Right lung (tissue), 10 donors: ENCODE measurements at places on chromosomes 12 and 14. TPM values are rescaled to one million over a fixed set of nuclear protein-coding genes. Genes with fewer than 3 reads are reported as not detected.

GRCh38 chr14:71204231-71204630 is 297.0 kb downstream of the PCNX1 start:
- no peak for DNase-seq

TMEM229B gene
- polyA plus RNA-seq, result 0.94 TPM

DNA sequence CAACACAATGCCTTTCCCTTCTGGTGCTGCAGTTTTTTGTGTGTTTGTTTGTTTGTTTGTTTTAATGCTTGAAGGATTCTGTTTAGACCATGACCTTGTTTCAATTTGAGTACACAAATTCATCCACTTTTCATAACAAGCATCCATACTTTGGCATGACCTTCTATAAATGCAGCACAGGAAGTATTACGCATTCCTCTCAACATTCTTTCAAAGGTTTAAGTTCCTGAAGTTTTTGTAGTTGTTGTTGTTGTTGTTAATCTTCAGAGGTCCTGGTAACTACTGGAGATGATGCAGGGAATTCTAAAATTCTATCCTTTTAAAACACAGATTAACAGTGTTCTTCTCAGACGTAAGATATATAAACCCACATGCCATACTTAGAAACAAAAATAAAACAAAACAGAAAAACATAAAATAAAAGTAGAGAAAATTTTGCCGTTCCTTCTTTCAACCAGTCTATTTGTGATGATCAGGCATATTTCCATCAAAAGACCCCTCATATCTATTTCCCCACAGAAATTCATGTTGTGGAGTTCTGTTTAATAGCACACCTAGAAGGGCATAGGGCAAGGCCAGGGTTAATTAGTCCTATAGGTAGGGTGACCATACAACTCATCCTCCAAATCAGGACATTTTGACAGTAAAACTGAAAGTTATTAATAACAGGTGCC is 529.9 kb downstream of the NOVA1 start:
- no peak for DNase-seq

DAO gene
- not detected for polyA plus RNA-seq
